ENCODE measurements at places on chromosomes 11 and 22. TPM values are rescaled to one million over a fixed set of nuclear protein-coding genes. Genes with fewer than 3 reads are reported as not detected.

Gene PATE2
- total RNA-seq: not detected

Gene FOSL1
- 7.5 TPM for total RNA-seq

Gene KRTAP5-11
- not detected for total RNA-seq

Gene HTR3B
- total RNA-seq: not detected

Gene SPTBN2
- 576 TPM for total RNA-seq

Gene C11orf91
- not detected for total RNA-seq

Gene PDE3B
- total RNA-seq: 0.88 TPM

Gene CALCA
- not detected for total RNA-seq

Gene TENM4
- total RNA-seq: 36.5 TPM

Gene SEPTIN5
- 193 TPM for total RNA-seq

Gene BIK
- total RNA-seq: 9.2 TPM

Gene GPHA2
- not detected for total RNA-seq

Gene NPAS4
- total RNA-seq: not detected

Gene FJX1
- 21.2 TPM for total RNA-seq

Gene IGLL5
- not detected for total RNA-seq

Gene PKDREJ
- 0.23 TPM for total RNA-seq

Gene OR10A5
- total RNA-seq: not detected

Gene WNT11
- total RNA-seq: 11.4 TPM

Gene APOL5
- total RNA-seq: not detected

Gene CDHR5
- not detected for total RNA-seq

Gene C22orf31
- 0.52 TPM for total RNA-seq

Gene CLDN5
- total RNA-seq: 137 TPM

Gene POLR2L
- 54.2 TPM for total RNA-seq

Gene MS4A1
- 0.27 TPM for total RNA-seq

Gene TCN1
- total RNA-seq: 2.0 TPM

Gene MMP27
- total RNA-seq: 0.27 TPM

Gene HORMAD2
- not detected for total RNA-seq

Gene AMPD3
- 30.2 TPM for total RNA-seq

Gene RFPL3
- total RNA-seq: not detected
